ENCODE measurements at places on chromosomes 1 and 21.

GRCh38 chr1:75559136-75559535 is 51.8 kb downstream of the SLC44A5 start:
- no peak for DNase-seq

- DNase-seq: no peak
Measured at GRCh38 chr1:95276429-95276828, 42.4 kb downstream of the RWDD3 start.

- no peak for DNase-seq
Measured at GRCh38 chr1:1117469-1117831, 1.6 kb upstream of the C1orf159 start.

DNA sequence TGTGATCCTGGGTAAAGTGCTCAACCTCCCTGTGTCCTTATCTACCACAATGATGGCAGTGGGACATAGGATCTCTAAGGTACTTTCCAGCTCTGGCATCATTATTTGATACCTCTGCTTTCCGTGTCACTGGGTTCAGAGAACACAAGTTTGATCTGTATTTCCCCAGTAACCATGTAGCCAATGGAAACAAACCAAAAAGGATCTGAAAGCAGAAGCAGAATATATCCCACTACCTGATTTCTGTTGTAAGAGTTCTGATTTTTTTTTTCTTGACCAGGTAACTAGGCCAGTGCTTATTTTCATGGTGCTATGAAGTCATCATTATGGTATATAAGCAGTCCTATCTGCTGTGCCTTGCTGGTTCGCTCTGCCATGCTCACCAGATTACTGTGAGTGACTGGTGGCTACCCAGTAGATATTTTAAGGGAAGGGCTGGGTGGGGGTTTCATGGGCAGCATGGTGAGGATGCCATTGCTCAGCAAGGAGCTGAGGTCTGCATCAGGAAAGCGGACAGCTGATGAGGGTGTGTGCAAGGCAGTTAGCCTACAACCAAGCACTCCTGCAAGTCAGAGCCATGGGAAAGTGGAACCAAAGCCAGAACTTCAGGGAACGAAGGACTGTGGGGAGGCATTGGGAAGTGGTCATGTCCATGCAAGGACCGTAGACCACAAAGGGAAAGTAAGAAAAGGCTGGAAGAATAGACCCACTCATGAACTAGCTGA is 104.9 kb upstream of the EDEM3 start:
- DNase-seq: no peak

GRCh38 chr1:221497046-221497445 is 244.8 kb downstream of the DUSP10 start:
- DNase-seq: no peak

DNA sequence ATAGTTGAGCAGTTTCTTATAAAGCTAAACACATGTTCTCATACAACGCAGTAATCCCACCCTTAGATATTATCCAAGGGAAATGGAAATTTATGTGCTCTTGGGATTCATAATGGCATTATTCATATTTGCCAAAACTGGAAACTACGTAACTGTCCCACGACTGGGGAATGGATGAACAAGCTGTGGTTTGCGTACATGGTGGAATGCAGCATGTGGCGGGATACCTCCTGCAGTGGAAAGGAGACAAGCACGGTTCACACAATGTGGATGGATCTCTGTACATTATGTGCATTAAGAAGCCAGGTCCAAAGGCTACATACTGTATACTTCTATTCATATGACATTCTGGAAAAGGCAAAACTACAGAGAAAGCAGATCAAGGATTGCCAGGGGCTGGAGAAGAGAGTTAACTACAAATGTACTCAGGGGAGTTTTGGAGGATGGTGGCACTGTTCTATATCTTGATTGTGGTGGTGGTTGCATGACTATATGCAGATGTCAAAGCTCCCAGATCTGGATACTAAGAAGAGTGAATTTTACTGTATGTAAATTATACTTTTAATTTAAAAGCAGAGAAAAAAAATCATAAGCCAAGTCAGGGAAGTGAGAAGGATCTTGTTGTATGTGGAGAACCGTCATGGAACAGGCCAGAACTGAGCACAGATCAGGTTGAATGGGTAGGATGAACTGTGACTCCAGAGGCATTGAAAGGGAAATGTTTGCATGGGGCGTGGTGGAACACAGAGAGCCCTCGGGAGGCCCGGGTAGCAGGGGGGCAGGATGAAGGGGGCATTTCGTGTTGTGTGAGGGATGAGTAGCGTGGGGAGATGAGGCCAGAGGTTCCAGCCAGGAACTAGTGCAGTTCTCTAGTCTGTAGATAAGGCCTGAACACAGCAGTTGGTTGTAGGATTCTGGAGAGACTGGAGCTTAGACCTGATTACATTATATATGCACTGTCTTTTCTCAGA is 90.7 kb downstream of the GALNT2 start:
- no peak for DNase-seq

- no peak for DNase-seq
Measured at GRCh38 chr1:160744199-160744851, 5.3 kb downstream of the SLAMF7 start.

DNA sequence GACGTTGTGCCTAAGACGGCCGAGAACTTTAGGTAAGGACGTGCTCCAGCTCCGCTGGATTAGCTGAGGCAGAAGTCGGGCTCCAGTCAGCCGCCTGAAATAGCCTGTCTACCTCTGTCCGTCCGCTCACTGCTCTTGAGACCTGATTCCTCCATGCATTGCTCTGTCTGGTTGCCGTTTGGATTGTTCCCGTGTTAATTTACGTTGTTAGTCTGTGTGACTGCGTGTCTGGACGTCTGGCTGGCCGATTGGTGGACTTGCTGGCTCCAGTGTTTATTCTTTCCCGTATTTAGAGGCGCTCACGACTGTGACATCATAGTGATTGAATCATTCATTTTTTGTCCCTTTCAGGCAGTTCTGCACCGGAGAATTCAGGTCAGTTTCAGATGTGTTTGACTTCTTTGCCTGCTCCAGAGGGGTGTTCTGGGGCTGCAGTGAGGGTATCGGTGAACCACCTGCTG is 684 bp downstream of the PPIH start:
- no peak for DNase-seq

GRCh38 chr1:10853701-10854100 is 57.3 kb upstream of the CASZ1 start:
- DNase-seq: no peak

DNA sequence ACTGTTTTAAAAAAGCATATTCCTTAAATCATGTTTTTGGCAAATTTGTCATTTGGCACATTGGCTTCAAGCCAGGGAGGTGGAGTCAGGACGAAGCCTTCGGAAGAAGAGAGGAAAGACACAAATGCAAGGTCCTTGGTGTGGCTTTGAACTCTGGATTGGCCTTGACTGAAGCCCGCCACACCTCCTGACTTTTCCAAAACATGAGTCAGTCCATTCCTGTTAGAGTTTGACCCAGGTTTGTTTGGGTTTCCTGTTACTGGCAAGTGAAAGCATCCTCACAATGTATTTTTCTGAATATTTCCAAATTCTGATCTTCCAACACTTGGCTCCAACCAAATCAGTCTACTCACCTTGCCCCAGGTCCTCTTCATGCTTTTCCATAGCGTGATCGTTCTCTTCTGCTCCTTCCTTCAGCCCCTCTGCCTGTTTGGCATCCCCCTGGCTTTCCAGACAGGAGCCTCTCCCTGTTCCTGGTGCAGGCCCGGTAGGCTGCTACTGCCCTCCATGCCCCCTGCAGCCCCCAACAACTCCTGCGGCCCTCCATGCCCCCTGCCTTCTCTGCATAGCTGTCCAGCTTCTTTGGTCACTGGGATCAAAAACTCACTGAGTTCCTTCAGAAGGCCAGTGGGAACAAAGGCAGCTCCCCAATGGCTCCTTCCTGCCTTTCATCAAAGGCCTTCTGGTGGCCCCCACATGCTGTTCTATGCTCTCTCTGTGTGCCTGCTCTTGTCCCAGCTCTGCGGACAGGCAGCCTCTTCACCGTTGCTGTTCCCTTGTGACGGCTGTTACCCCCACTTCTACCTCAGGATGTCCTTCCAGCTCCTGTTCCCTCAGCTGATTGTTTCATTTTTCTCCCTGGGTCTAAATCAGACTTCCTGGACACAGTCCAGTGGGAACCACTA is 30.4 kb upstream of the SLC30A1 start:
- no peak for DNase-seq

GRCh38 chr1:202343652-202344349 is 2.1 kb upstream of the UBE2T start:
- DNase-seq: peak; percentile 66

DNA sequence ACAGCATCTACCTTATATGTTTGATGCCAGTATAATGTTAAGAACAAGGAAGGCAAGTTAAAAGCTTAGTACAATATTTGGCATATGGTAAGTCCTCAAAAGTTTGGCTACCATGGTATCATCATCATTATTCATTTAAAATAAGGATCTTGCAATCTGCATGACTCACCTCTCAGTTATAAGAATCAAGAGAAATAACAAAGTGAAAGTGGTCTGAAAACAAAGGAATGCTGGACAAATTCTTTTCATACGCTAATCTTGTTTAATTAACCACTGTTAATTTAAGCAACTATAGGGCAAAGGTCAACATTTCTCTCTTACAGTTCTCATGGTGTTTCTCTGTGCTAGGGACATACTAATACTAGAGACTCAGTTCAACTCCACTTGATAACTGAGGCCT is 13.0 kb upstream of the CLDN19 start:
- DNase-seq: no peak

DNA sequence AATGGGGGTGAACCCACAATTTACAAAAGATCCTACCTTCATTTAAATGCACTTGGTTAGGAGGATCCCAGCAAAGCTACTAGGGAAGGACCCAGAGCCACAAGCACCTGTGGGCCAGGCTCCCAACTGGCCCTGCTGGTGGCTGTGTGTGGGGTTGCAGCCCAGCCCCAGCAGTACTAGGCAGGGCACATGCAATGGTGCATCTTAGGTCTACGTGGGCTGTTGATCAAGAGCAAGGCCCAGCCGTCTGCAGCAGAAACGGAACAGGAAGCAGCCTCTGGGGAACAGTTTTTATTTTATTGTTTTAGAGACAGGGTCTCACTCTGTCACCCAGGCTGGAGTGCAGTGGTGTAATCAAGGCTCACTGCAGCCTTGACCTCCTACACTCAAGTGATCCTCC is 134.1 kb upstream of the RAB4A start:
- DNase-seq: no peak

GRCh38 chr1:32962248-32962896 is 2.2 kb downstream of the RNF19B start:
- no peak for DNase-seq

GRCh38 chr1:153630384-153630783 is 2.1 kb downstream of the S100A1 start:
- no peak for DNase-seq

DNA sequence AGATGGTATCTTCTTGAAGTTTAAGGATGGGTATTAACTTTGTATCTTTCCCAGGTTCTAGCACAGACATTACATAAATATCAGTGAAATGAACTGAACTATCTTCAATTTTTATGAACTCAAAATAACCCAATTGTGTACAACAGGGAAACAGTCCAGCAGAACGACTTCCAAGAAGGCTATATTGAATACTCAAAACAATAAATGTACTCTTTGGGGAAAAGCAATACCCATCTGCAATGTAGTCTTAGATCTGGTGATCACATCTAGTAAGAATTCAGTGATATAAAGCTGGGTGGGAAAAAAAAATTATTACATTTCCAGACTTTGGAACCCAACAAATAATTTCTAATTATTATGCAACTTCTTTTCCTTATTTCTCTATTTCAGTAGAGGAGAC is 33.1 kb upstream of the GORAB start:
- no peak for DNase-seq

- DNase-seq: no peak
Measured at GRCh38 chr1:203638950-203639349, 12.3 kb downstream of the ATP2B4 start.

DNA sequence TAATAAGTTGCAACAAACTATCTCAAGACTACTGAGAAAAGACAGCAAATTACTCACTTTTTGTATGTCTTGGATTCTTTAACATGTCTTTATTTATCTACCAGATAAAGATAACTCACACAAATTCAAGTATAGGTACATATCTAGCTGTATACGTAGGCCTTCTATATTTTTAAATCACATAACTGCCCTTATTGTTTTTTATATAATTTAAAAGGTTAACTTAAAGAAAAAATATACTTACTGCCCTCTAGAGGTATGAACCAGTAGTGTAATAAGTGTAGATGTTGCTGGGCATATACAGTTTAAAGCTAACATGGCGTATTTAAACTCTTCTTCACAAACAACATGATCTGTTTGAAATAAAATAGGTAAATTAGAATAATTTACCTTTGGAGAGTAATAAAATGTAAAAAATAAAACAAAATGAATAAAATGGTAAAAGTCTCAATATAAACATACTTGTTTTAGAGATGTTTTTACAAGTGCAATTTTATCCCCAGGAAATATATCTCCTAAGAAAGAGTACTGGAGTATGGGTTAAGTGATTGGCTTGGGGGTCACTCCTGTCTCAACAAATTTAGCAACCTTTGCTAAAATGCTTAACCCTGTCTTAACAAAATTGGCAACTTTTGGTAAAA is 235.2 kb downstream of the KCNT2 start:
- no peak for DNase-seq

DNA sequence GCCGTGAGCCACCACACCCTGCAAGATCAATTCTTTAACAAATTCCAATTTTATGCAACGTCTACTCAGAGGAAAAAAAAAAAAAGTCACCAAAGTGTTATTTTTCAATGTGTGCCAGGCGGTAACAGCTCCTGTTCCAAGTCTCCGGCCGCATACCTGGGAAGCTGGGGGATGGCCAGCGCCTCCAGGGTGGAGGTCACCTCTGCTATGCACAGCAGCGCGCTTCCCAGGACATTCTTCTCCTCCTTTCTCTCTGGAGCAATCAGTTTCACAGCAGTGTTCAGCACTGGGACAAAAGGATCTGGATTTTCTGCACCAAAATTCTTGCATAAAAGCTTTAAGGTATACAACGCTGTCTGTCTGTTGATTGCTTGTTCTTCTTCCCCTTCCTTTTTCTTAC is 34.3 kb downstream of the LGALS8 start:
- DNase-seq: no peak

DNA sequence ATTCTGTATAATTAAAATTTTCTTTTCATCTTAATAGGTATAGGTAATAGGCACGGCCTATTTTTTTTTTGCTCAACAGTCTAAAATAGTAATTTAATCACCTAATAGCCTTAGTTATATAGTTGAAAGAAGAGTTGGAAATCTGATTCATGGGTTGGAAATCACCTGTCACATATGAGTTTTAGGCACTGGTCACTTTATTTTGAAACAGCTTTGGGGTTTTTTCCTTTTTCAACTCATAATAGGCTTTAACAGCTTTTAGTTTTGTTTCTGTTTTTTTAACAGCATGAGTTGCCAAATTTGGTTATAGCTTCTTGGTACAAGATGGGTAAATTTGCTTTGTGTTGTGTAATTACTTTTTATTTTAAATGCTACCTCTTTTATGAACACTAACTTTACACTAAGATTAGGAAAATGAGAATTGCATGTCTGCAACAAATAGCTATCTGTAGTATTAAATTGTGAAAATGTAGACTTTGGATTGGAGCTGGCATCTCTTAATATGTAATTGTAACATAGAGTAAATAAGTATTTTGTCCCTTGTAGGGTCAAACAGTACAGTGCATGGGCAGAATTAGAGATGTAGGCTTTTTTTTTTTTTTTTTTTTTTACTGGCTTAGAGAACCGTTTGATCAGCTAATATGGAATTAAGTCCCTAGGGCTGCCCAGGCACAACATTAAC is 109.8 kb downstream of the OSBPL9 start:
- DNase-seq: no peak

All from NCI-H1105 (cell line).